ENCODE measurements at places on chromosomes 2 and 18. TPM values are rescaled to one million over a fixed set of nuclear protein-coding genes. Genes with fewer than 3 reads are reported as not detected.

DNA sequence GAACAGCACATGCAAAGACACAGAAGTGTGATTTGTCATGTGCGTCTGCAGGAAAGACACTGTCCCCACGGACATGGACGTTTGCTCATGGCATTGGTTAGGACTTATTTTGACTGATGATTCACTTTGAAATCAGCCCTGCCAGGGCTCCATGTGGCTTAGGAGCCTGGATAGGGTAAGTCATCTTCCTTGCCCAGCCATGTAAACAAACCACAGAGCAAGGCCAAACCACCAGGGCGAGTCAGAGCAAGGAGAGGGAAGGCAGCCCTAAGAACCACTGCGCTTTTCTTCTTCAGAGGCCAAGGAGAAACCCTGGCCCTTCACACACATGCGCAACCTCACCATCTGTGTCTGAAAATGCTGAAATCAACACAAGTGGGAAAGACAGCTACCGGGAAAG lies 88.8 kb downstream of the GFPT1 start:
- H3K36me3 ChIP-seq = no peaks in the 10 kb centered on the region
- H3K27me3 ChIP-seq = no peaks in the 10 kb centered on the region
- no peaks in the 10 kb centered on the region for H3K4me1 ChIP-seq
- no peak overlapping the region for H3K4me3 ChIP-seq
- no peak overlapping the region for H3K27ac ChIP-seq

GRCh38 chr2:112674229-112674628 lies 28.5 kb downstream of the SLC20A1 start:
- no peaks in the 10 kb centered on the region for H3K36me3 ChIP-seq
- H3K4me1 ChIP-seq = no peaks in the 10 kb centered on the region
- no peak for DNase-seq
- H3K27ac ChIP-seq = no peak overlapping the region
- no peak overlapping the region for H3K4me3 ChIP-seq

GRCh38 chr2:240280621-240281020 lies 140.2 kb upstream of the OTOS start:
- no peaks in the 10 kb centered on the region for H3K36me3 ChIP-seq
- H3K27ac ChIP-seq = no peak overlapping the region
- DNase-seq = no peak

GRCh38 chr2:60438653-60439052 lies 114.8 kb downstream of the BCL11A start:
- H3K27ac ChIP-seq = no peak overlapping the region
- no peaks in the 10 kb centered on the region for H3K36me3 ChIP-seq
- no peak for DNase-seq
- no peaks in the 10 kb centered on the region for H3K27me3 ChIP-seq
- no peak overlapping the region for H3K4me3 ChIP-seq

DNA sequence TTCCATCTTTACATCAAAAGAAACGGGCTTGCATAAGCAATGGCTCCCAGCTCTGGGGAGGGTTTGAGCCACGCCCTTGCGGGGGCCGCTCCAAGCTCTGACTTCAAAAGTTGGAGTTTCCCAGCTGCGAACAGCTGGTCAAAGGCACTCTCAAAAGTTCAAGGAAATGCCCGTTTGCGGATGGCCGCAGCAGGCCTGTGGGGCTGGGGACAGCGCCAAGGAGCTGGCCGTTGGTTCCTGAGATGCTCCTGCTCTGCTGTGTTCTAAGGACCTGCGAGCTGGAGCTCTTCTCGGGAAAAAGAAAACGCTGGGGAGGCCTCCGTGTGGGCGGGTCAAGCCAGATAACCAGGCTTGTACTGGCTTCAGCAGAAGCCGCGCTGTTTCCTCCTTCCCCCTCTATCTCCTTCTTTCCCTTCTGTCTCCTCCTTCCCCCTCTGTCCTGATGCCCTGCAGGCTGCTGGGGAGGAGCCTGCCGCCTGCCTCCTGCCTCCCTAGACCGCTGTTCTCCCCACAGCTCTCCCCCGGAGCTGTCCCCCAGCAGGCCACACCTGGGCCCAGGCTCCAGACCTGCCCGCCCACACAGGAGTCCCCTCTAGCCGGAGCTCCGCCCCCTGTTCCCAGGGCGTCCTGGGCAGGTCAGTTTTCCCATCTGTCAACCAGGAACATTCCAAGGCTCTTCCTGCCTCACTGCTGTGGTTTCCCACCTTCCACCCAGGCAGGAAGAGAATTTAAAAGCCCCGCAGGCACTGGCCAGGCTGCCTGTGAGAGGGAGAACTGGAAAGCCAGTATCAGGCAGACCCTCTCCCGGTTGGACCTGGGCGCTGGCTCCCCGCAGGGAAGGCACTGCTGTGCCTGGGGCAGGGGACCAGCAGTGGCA lies 14.1 kb downstream of the KLF11 start:
- H3K27me3 ChIP-seq = no peaks in the 10 kb centered on the region
- no peak overlapping the region for H3K27ac ChIP-seq
- peaks cover 5% of the 10 kb centered on the region for H3K36me3 ChIP-seq
- no peak for DNase-seq

DNA sequence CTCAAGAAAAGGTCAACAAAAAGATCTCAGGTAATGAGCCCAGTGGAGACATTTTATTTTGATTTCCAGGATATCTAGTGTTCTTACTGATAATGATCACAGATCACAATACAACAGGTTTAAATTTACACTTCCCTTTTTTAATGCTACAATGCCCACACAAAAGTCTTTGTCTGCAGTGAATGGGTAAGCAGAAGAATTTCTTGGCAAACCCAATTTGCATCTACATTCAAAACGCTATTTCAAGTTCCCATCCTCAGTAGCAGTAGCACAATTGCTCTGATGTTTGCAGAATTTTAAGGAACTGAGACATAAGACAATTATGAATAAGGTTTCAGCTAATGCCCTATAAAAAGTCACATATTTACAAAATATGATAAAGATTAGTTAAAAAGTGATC lies 929.4 kb upstream of the PIK3C3 start:
- H3K4me3 ChIP-seq = no peak overlapping the region
- no peak for DNase-seq
- H3K27me3 ChIP-seq = no peaks in the 10 kb centered on the region
- no peaks in the 10 kb centered on the region for H3K4me1 ChIP-seq
- no peaks in the 10 kb centered on the region for H3K36me3 ChIP-seq

DNA sequence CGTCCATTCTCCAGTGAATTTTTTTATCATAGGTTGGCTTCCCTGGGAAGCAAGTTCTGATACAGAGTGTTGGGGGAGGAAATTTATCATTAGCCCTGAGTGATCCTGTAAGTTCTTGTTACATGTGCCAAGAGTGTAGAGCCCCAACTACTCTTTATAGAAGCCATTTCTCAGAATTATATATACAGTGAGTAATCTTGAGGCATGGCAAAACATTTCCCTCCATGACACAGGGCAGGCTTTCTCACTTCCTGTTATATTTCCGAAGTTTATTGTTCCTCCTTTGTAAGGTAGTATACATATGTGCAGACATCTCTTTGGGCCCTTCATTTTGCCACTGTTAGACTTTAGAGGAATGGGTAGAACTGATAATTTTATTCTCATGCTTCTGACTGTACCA lies 484.7 kb upstream of the NRXN1 start:
- H3K27ac ChIP-seq = no peak overlapping the region
- H3K4me1 ChIP-seq = no peaks in the 10 kb centered on the region
- no peaks in the 10 kb centered on the region for H3K36me3 ChIP-seq
- no peaks in the 10 kb centered on the region for H3K27me3 ChIP-seq
- DNase-seq = no peak

DNA sequence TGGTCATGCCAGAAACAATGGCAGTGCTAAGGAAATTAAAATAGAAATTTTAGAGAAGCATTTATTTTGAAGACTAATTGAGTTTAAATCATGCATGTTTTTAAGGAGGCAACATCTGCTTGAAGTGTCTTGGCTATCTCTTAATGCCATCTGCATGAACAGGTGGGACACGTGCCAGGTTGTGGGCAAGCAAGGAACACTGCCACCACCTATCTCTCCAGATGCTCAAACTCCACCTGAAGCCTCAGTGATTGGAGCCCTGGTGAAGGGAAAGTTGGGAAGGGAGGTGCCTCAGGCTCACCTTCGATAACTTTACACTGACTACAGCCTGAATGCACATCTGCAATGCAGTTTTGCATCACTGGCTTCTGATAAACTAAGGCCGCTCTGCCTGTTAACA lies 91.5 kb downstream of the TPGS2 start:
- no peak for DNase-seq
- H3K27ac ChIP-seq = no peak overlapping the region
- H3K27me3 ChIP-seq = peaks cover 3% of the 10 kb centered on the region
- no peaks in the 10 kb centered on the region for H3K36me3 ChIP-seq
- H3K4me1 ChIP-seq = no peaks in the 10 kb centered on the region

DNA sequence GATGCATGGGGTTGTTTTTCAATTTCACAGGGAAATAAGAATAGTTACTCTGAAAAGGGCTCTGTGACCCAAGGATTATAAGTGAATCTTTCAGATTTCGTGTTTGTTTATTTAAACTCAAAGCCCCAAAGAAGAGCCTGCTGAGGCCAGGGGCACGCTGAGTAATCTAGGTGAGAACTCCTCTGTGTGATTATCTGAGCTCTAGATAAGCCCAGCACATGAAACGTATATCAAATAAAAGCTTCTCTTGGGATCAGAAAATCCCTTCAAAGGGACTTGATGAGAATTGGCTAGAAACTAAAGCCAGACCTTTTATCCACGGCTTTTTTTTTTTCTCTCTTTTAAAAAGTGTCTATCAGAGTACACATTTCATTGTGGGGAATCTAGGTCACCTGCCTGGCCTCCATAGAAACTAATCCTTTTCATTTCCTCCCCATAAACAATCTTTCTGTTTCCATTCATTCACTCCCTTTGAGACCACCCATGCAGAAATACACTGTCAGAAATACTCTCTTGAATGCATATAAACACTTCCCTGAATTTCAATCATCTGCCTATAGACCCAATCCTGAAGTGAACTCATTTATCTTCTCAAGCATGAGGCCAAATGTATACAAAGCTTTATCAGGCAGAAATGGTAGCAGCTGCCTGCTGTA lies 137.4 kb downstream of the RIT2 start:
- H3K27ac ChIP-seq = no peak overlapping the region
- no peak overlapping the region for H3K4me3 ChIP-seq
- DNase-seq = no peak
- no peaks in the 10 kb centered on the region for H3K27me3 ChIP-seq
- H3K36me3 ChIP-seq = no peaks in the 10 kb centered on the region

DNA sequence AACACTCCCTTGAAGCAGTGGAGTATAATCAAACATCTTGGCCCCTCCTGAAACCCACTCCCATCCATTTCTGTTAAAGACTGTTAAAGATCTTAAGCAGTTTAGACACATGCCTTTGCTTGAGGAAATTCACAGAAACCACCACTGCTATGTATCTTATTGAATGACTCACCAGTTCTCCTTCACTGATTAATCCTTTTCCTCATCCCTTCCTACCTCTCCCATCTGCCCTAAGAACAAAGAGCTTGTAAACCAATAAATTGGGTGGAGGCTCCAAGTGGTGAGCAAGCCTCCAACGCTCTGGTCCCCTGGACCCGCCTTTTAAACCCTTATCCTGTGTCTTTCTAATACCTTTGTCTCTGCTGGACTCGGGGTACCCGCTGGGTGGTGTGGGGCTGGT lies 746.1 kb downstream of the LRP1B start:
- H3K27ac ChIP-seq = no peak overlapping the region
- no peaks in the 10 kb centered on the region for H3K27me3 ChIP-seq

DNA sequence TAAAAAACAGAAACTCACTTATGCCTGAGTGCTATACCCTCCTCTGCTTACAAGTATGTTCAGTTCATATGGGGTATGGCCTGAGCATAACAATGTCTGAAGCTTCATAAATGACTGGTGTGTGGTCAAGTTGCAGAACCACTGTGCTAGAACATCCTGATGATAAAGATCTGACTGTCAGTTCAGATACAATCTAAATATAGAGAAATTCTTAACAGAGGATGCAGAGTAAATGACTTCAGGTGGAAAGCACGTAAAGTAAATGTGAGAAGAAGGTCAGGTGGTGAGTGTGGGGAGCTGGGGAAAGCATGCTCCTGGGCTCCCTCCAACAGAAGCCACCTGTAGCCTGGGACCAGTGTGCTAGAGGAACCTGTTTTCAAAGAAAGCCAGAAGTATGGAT lies 926.2 kb downstream of the TSN start:
- H3K27me3 ChIP-seq = no peaks in the 10 kb centered on the region
- no peak for DNase-seq
- H3K36me3 ChIP-seq = no peaks in the 10 kb centered on the region
- no peaks in the 10 kb centered on the region for H3K4me1 ChIP-seq

DNA sequence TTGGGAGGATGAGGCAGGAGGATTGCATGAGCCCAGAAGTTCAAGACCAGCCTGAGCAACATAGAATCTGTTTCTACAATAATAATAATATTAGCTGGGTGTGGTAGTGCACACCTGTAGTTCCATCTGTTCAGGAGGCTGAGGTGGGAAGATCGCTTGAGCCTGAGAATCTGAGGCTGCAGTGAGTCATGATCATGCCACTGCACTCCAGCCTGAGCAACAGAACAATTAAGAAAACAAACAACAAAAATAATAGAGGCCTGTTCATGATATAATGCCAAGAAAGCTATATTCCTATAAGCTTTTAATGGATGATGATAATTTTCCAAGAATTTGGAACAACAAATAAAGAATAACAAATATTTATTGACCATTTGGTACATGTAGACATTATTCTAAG lies 6.9 kb upstream of the CCBE1 start:
- no peak for DNase-seq
- no peaks in the 10 kb centered on the region for H3K36me3 ChIP-seq
- no peak overlapping the region for H3K27ac ChIP-seq
- no peak overlapping the region for H3K4me3 ChIP-seq
- H3K27me3 ChIP-seq = peaks cover 2% of the 10 kb centered on the region
- no peaks in the 10 kb centered on the region for H3K4me1 ChIP-seq

- no peak for DNase-seq
- H3K27ac ChIP-seq = no peak overlapping the region
- no peaks in the 10 kb centered on the region for H3K4me1 ChIP-seq
Measured at GRCh38 chr2:62270728-62271127, 74.8 kb downstream of the B3GNT2 start.

GRCh38 chr2:176793792-176794191 lies 418.8 kb upstream of the HNRNPA3 start:
- H3K4me1 ChIP-seq = no peaks in the 10 kb centered on the region
- no peak for DNase-seq
- no peaks in the 10 kb centered on the region for H3K27me3 ChIP-seq

GRCh38 chr2:105438104-105438929 lies 39.5 kb upstream of the FHL2 start:
- H3K4me1 ChIP-seq = no peaks in the 10 kb centered on the region
- no peak overlapping the region for H3K4me3 ChIP-seq
- H3K27ac ChIP-seq = no peak overlapping the region
- H3K36me3 ChIP-seq = no peaks in the 10 kb centered on the region

DNA sequence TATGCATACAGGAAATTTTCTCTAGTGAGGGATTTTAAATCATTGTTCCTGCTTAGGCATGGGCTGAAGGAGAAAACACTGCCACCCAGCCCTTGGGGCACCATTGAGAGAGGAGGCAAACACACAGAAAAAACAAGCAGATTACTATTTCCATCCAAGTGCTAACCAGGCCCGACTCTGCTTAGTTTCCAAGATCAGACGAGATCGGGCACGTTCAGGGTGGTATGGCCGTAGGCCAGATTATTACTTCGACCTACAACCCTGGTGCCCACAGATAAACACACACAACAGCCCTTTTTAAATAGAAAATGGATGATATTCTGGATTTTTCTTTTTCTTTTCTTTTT lies 45.4 kb upstream of the RHOB start:
- H3K4me3 ChIP-seq = no peak overlapping the region
- H3K27ac ChIP-seq = no peak overlapping the region
- no peak for DNase-seq
- no peaks in the 10 kb centered on the region for H3K36me3 ChIP-seq

Gene NRP2
- total RNA-seq = 0.19 TPM

Gene CHRND
- total RNA-seq = not detected

Gene PDE1A
- total RNA-seq = not detected

Gene SPHKAP
- total RNA-seq = not detected

Gene UBXN4
- 150 TPM for total RNA-seq

Gene CENPO
- 3.5 TPM for total RNA-seq

Gene HMSD
- not detected for total RNA-seq

Gene ANKRD30B
- not detected for total RNA-seq
